ENCODE measurements at places on chromosomes 1 and 21. TPM values are rescaled to one million over a fixed set of nuclear protein-coding genes. Genes with fewer than 3 reads are reported as not detected.
A peak's percentile ranks its signal among the peaks of the same experiment; 100 is the strongest.

Gene EPS8L3
- polyA plus RNA-seq, result not detected

Gene DOP1B
- polyA plus RNA-seq, result 19.9 TPM

Gene UBXN10
- polyA plus RNA-seq, result 0.06 TPM

Gene C1orf116
- polyA plus RNA-seq, result not detected

Gene PSMD4
- polyA plus RNA-seq, result 341 TPM

Gene HNRNPCL1
- polyA plus RNA-seq, result not detected

Gene LRRN2
- not detected for polyA plus RNA-seq

DNA sequence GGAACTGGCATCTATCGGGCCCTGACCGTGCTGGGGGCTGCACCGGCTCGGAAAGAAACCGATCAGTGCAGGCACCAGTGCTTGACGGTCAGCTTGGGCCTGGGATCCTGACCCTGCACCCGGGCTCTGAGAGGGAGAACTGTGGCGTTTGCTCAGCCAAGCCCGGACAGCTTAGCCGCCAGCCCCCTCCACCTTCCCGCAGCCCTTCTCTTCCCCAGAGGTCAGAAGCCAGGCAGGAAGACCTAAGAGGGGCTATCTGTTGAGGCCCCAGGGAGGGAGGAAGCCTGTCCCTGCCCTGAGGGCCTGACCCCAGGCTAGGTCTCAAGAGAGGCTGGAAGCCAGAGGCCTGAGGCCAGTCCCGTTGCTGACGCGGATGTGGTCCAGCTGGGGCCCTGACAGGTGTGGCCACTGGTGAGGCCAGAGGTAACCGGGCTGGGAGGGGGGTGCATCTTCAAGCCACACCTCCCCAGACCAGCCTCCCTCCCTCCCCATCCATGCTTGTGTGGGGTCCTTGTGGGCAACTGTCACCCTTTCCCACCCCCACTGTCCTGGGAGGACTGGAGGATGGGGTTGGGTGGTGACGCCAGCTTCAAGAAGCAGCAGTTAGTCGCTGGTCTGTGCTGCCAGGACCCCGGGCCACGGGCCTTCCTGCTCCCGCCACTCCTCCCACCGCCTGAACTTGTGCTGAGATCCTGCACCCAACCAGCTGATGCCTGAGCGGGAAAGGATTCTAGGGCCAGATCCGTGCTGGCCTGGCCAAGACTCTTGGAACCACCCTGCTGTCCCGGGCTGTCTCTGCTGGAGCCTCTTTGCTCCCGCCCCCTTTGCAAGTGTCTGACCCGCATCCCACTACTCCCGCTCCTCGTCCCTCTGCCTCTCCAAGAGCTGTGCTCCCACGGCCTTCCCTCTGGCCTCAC lies 2.6 kb upstream of the DVL1 start:
- DNase-seq, result no peak

DNA sequence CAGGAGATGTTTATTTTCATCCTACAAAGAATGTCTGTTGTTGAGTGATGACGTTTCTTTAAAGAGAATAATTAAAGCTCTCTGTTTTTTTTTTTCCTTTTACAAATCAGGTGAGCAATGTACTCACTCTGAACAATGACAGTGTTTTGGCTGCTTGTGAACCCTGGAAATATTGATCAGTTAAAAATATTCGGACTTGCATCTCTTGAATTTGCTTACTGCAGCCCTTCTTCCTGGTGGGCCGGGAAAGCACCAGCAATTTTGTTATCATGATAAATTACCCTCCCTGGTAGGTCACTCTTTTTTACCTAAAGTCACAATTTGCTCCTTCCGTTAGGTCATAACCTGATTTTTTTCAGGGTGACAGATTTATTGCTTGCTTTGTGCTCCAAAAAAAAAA lies 72.3 kb upstream of the NR5A2 start:
- DNase-seq, result no peak

GRCh38 chr1:168637350-168637991 lies 61.1 kb downstream of the XCL1 start:
- DNase-seq, result no peak

DNA sequence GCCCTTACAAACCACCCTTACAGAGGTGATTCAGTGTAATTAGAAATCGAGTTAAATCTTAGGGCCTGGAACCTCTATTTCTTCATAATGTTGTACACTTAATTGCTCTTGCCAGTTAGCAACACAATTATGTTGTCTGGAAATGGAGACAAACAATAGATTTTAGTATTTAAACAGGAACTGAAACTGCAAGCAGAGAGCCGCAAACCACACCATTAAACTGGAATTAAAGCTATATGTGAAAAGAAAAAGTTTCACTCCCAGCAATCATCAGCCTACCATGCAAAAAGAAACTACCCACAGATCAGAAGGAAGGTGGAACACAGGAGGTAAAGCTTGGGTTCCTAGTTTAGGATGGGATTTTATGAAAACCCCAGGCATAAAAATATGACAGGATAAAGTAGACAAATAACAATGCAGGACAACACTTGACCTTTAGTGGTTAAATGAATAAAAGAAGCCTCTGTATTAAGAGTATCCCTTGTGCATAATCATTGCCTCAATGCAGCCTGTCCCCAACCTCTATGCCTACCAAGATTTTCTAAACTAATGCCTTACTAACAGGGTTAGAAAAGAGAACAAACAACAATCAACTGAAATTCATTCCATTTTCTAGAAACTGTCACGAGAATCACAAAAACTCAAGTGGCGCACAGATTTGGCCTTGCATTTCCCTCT lies 304.3 kb upstream of the ESRRG start:
- peak; percentile 11 for DNase-seq

DNA sequence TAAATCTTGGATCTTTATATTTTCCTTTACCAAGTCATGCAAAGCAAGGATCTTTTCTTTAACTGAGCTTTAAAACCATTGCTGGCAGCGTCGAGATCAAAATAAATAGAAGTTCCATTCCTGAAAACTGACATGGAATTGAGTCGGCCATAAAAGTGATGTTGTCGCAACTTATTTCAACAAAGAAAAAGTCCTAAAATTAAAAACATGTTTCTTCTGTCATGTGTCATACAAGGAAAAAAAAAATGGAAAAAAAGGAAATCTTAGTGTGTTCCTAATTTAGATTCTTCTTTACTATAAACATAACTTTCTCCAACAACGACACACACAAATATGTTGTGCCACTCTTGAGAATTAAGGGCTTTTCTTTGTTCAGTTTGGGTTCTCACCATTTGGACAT lies 34.9 kb downstream of the GREM2 start:
- no peak for DNase-seq

DNA sequence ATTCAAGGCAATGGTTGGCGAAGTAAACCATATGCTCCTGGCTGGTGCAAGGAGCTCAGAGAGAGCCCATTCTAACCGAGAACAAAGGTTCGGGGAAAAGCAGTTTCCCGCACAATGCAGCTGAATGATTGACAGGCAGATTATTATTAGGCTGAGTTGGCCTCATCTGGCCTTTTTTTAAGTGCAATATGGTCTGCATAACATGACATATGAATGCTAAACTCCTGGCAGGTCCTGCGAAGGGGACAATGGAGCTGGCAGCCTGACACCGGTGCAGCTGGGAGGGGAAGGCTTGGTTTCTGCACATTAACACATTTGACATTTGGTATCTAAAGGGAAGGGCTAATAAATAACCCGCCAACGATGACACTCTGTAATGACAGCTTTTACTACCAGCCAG lies 92.0 kb downstream of the MIS18A start:
- DNase-seq, result no peak

DNA sequence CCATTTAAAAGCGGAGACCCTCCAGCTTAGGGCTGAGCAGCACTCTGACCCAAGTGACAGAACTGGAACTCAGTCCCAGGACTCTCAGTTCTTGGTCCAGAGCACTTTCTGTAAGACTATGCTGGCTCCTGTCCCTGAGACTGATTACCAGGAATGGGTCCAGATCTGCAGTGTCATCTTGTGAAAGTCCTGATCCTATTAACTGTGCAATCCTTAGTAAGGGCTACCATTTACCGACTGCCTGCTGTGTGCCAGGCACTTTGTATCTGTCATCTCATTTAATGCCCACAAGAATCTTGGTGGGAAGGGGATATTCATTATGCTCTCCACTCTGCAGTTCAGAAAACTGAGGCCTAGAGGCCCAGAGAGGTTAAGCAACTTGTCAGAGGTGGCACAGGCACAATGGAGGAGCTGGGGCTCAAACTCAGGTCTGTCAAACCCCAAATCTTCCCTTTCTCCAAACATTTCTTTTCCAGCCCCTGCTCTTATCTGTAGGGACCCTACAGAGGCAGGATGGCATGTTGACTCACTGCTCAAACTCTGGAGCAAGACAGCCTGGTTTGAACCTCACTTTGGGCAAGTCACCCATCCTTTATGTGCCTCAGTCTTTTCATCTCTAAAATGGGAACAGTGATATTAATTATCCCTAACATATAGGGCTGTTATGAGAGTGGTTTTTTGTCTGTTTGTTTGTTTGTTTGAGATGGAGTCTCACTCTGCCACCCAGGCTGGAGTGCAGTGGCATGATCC lies 57.6 kb upstream of the IFNLR1 start:
- DNase-seq, result no peak

- no peak for DNase-seq
Observed at GRCh38 chr1:111600886-111601386, 18.7 kb upstream of the RAP1A start.

GRCh38 chr1:86453664-86454063 lies 15.1 kb upstream of the CLCA1 start:
- no peak for DNase-seq

DNA sequence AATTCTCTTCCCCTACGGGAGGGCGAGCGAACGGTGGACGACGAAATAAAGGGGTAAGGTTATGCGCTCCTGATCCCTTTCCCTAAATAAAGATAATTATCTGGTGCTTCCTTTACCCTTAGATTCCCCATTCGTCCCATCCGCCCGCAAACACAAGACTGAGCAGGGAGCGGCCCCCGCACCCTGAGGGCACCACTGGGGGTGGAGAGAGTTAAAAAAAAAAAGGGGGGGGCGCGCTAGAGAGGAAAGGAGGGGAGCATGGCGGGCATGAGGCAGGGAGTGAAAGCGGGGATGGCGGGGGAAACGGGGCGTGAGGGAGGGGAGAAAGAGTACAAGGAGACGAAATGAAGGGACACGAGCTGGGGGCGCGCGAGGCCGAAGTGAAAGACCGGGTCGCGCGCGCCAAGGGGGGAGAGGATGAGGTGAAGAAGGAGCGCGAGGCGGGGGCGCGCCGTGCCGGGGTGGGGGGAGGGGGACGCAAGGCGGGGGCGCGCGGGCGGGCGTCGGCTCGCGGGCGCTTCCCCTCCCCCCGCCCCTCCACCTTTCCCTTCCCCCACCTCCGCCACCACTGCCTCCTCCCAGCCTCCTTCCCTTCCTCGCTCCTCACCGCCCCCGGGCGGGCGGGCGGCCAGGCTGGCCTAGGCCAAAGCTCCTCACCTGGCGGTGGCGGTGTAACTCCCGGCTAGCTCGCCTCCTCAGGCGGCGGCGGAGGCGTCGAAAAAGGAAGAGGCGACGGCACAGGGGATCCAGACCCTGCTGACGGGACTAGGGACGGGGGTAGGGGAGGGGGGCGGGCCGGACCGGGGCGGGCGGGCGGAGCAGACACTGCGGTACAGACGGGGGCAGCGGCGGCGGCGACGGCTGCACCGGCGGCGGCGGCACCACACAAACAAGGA lies 448 bp downstream of the GATAD2B start:
- DNase-seq, result no peak

GRCh38 chr1:70706381-70707037 lies 295.4 kb downstream of the CTH start:
- DNase-seq, result no peak

- no peak for DNase-seq
Observed at GRCh38 chr1:154157520-154158306, 2.8 kb upstream of the NUP210L start.

DNA sequence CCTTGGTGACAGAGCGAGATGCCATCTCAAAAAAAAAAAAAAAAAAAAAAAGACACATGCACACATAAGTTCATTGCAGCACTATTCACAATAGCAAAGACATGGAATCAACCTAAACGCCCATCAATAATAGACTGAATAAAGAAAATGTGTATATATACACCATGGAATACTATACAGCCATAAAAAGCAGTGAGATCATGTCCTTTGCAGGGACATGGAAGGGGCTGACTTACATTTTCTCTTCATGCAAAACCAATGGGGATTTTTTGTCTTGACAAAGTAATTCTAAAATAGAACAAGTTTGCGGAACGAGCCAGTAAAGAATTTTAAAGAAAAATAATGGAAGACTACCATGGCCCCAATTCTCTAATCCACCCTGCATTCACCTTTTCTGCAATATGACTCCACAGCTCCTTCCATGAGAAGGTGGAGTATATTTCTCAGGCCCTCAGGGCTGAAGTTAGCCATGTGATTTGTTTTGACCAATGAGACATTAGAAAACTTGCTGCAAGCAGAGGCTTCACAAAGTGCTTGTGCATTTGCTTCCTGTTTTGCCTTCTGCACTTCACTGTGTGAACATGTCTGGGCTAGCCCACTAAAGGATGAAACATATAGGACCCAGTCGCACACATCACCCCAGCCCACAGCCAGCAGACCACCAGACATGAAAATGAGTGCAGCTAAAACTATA lies 78.8 kb upstream of the NR5A2 start:
- DNase-seq, result no peak

DNA sequence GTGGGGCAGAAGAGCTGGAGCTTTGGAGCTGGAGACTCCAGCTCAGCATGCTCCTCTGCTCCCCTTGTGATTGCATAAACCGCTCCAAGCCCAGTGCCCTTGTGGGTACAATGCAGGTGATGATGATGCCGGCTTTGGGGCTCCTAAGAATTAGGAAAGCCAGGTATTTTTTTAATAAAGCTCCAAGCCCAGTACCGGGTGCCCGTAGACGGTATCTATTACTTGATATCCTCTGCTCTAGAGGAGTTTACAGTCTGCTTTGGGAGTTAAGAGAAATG lies 27.2 kb downstream of the TENT5C start:
- DNase-seq, result no peak

DNA sequence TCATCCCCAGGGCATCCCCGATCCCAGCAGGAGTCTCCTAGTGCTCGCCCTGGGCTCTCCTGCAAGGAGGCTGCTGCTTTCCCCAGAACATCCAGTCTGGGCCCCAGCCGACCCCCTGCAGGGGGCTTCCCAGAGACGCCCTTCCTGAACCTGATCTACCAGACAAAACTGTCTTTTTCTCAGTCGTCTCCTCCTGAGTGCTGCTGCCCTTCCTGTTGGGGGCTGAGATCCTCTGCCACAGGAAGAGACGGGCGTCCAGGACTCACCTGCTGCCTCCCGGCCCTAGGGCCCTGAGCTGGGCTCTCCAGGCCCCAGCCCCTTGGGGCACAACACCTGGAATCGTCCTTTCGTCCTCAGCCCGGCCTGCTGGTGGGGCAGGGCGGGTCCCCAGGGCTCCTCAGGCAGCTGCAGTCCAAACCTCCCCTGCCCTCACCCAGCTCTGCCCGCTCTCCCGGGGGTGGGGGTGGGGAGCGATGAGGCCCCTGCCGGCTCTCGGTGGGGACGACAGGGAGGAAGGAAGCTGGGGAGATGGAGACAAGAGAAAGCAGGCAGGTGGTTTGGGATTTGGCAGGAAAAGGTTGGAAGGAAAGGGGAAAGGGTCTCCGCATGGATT lies 36.9 kb downstream of the TP73 start:
- no peak for DNase-seq

All from naive B cell (primary cell).